ENCODE measurements at places on chromosomes 11 and 22.

DNA sequence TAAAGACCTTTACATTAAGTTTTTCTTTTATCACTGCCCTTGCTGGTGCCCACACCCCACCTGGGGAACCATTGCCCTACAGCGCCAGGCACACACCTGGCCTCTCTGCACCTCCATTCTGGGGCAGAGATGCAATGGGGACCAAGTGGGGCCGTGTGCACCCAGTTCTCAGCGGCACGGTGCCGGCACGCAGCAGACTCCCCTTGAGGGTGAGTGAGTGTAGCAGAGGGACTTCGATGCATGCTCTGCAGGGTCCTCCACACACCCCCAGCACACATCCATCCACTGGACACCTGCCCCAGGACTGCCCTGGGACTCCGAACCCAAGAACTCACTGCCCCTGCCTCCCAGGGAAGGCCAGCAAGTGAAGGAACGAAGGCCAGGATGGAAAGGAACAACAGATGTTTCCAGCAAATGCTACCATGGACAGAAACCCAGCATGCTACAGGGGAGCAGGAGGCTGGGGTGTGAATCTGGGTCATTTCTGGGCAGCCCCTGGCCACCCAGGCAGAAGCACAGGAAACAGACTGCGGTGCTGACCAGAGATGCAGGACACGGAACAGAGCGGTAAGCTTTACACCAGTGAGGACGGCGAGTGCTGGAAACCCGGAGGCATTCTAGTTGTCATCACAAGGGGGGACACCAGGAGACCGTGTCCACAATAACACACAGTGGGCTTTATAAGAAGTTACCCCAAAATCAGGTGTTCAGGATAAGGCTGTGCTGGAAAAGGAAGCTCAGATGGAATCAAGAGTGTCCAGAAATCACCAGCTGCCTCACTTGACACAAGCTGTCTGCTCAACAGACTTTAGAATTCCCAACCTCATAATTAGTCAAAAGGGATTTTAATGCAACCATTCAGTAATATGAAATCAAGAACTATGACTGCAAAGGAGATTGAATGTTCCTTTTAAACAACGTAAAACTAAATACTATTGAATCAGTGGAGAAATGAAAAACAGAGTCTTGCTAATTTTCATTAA is 32.7 kb upstream of the MOB2 start:
- DNase-seq: no peak

GRCh38 chr11:71499546-71499945 is 27.5 kb upstream of the KRTAP5-7 start:
- no peak for DNase-seq

GRCh38 chr22:34797826-34798225 is 268.1 kb upstream of the ISX start:
- no peak for DNase-seq

- DNase-seq: no peak
These were observed 22.6 kb downstream of the ACO2 start for GRCh38 chr22:41491374-41492100.

- no peak for DNase-seq
These were observed 29.2 kb downstream of the RASSF10 start for GRCh38 chr11:13038366-13038765.

- no peak for DNase-seq
These were observed 9.2 kb upstream of the NDUFS8 start for GRCh38 chr11:68021167-68021787.

GRCh38 chr11:120571476-120571875 is 59.9 kb downstream of the GRIK4 start:
- DNase-seq: no peak

- DNase-seq: no peak
These were observed 2.2 kb downstream of the TANGO2 start for GRCh38 chr22:20022978-20023613.

GRCh38 chr11:57482782-57483561 is 22.6 kb downstream of the RTN4RL2 start:
- DNase-seq: no peak

DNA sequence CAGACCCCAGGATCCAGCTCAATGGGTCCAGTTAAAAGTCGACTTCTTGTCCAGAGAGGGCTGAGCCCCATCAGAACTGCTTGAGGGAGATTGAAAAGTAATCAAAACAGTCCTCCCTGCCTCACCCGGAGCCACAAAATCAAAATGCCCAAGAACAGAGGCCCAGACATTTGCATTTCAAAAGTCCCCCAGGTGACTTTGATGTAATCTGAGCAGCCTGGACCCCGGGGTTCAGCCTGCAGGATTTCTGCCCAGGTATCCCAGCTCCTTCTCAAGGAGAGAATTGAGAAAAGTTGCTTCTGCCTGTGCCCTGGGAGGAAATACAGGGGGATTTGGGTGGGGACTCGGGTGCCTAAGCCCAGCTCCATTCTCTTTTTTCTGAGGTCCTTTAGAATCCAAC is 1385.0 kb downstream of the TBC1D22A start:
- DNase-seq: no peak

- DNase-seq: no peak
These were observed 15.2 kb upstream of the OR52K2 start for GRCh38 chr11:4433856-4434255.

DNA sequence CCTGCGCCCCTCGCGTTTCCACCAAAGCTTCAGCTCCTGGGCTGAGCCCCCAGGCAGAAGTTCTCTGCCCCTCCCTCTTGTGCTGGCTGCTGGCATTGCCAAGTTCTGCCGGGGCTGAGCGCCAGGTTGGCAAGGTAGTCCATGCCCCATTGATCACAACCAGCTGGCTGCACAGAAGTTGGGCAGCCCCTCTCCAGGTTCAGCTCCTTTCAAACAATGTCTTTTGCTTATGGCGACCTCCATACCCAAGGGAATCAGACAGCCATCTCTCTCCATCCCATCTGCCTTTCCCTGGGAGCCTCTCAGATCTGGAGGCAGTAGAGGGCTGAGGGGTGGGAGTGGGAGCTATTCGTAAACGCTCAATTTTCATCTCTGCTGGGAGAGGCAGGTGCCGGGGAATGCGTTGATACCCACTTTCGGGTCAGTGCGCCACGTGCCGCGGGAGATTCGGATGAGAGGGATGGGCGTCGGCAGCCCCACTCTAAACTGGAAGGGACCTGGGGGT is 1.5 kb downstream of the ADAMTS8 start:
- no peak for DNase-seq

- DNase-seq: no peak
These were observed 186.1 kb downstream of the DSCAML1 start for GRCh38 chr11:117610901-117611300.

- DNase-seq: no peak
These were observed 16.0 kb upstream of the BMAL1 start for GRCh38 chr11:13261591-13262061.

DNA sequence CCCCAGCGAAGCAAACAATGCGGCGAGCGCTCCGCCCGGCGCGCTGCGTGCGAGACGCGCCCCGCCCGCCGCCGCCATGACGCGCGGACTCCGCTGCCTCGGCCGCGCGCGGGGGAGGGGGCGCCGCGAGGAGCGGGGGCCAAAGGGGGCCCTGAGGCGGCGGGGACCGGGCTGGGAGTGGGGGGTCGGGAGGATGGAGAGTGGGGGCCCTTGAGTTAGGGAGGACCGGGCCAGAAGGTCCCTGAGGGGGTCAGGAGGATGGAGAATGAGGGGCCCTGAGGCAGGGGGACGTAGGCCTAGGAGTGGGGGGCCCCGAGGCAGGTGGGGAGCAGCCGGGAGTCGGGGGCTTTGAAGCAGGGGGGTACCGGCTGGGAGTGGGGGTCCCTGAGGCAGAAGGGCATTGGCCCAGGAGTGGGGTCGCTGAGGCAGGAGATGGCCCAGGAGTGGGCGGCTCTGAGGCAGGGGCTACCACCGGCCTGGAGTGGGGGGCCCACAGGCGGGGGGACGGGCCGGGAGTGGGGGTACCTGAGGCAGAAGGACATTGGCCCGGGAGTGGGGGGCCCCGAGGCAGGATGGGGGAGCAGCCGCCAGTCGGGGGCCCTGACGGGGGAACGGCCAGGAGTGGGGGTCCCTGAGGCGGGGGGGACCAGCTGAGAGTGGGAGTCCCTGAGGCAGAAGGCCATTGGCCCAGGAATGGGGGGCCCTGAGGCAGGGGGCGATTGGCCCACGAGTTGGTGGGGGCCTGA is at the start of gene BRD1:
Gene BRD1, minus strand, starts transcription at position 21 of the 746 bp plus-strand sequence. CDS start 3,556 bp downstream, outside the sequence.
- DNase-seq: no peak

DNA sequence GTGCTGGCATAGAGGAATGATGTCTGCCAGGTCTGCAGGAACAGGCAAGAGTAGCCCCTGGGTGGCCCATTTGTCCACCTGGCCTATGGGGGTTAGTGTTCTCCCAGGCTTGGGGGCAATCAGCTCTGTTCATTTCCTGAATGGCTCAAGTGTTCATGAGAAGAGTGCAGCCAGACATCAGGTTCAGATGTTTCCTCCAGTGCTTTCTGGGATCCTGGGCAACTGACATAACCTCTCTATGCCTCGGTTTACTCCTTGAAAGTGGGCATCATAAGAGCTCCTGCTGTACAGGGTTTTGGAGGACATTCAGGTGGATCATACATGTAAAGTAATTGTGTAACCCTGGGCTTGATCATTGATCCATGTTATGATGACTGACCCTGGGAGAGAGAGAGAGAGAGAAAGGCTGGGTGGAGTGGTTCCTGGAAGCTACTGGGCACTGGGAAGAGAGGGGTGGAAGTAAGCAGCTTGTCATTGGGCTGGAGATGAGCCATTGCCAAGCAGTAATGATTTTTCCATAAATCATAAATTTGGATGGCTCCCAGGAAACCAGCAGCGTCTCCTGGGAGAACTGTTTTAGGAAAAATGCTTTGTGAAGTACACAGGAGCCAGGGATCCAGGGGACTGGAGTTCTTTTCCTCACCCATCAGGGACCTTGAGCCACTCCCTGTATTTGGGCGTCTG is 30.2 kb upstream of the ACCSL start:
- DNase-seq: no peak

GRCh38 chr22:20810645-20811044 is 36.7 kb downstream of the SERPIND1 start:
- DNase-seq: no peak

GRCh38 chr11:122085264-122085663 is 30.8 kb downstream of the BLID start:
- no peak for DNase-seq

- no peak for DNase-seq
These were observed 66.4 kb upstream of the SLC22A12 start for GRCh38 chr11:64524534-64525042.

- no peak for DNase-seq
These were observed 342.6 kb upstream of the B3GAT1 start for GRCh38 chr11:134754521-134755198.

DNA sequence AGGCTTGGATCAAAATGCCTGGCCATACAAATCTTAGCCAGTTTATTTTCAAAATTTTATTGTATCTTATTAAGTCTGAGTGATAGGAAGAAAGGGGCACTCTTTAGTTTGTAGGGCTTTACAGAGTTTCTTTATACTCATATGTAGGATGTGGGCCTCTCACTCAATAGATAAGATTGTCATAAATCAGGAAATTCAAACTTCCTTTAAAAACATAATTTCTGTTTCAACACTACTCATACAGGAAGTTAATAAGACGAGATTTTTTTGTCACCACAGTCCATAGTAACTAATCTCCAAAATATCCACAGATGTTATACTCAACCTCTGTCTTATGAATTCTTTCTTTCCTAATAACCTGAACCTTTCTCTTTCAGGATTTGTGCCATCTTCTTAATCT is 13.3 kb upstream of the OR56B4 start:
- no peak for DNase-seq
